ENCODE measurements at places on chromosomes 12 and 14. TPM values are rescaled to one million over a fixed set of nuclear protein-coding genes. Genes with fewer than 3 reads are reported as not detected.

GRCh38 chr12:124380796-124381455, 86.0 kb downstream of the RFLNA start:
- H3K36me3 ChIP-seq = peaks cover 28% of the 10 kb centered on the region
- H3K27ac ChIP-seq = peak overlapping the region; percentile 69
- no peaks in the 10 kb centered on the region for H3K4me1 ChIP-seq
- no peaks in the 10 kb centered on the region for H3K27me3 ChIP-seq
- no peak for DNase-seq

- no peak for DNase-seq
- H3K4me1 ChIP-seq = peaks cover 17% of the 10 kb centered on the region
- H3K27ac ChIP-seq = no peak overlapping the region
- no peaks in the 10 kb centered on the region for H3K36me3 ChIP-seq
- no peak overlapping the region for H3K4me3 ChIP-seq
Measured at GRCh38 chr14:49497725-49498348, 88.3 kb downstream of the RPS29 start.

DNA sequence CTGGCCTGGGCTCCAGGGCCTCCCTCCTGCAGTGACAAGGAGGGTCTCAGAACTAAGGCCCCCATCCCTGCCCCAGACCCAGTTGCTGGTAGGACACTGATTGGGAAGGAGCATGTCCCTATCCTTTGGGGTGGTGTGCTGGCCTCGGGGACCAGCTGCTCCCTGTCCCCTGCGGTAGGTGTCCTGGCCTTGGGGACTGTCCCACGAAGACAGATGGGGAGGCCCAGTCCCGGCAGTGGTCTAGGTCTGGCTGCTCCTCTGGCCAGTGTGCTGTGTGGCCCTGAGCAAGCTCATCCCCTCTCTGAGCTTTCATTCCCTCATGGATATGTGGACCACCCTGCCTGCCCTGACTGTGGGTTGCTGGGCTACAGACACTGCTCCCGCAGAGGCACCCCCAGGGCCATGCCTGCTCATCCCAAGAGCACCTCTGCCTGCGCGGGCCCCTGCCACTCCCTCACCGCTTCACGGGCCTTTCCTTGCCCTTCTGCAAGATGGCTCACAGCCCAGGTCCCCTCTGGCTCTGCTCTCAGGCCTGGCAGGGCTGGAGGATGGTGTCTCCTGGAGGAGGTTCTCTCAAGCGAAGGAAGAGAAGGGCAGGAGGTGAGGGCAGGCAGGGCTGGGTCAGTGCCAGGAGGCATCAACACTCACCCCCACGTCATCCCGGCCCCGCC, 12.5 kb downstream of the AHNAK2 start:
- peaks cover 2% of the 10 kb centered on the region for H3K27me3 ChIP-seq
- no peak overlapping the region for H3K27ac ChIP-seq
- DNase-seq = no peak
- H3K4me1 ChIP-seq = peaks cover 6% of the 10 kb centered on the region
- no peak overlapping the region for H3K4me3 ChIP-seq

- peaks cover 16% of the 10 kb centered on the region for H3K4me1 ChIP-seq
- DNase-seq = no peak
- H3K4me3 ChIP-seq = no peak overlapping the region
- no peak overlapping the region for H3K27ac ChIP-seq
Measured at GRCh38 chr12:2384533-2385351, 332.0 kb downstream of the CACNA1C start.

DNA sequence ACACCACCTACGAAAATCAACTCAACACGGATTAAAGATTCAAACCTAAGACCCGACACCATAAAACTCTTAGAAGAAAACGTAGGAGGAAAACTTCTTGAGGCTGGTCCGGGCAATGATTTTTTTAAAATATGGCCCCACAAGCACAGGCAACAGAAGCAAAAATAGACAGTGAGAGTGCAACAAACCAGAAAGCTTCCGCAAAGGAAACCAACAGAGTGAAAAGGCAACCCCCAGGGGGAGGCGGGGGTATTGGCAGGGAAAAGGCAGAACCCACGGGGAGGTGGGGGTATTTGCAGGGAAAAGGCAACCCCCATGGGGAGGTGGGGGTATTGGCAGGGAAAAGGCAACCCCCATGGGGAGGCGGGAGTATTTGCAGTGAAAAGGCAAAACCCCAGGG, 20.5 kb upstream of the FBRSL1 start:
- no peak for DNase-seq
- H3K36me3 ChIP-seq = no peaks in the 10 kb centered on the region
- no peak overlapping the region for H3K4me3 ChIP-seq
- H3K4me1 ChIP-seq = peaks cover 4% of the 10 kb centered on the region
- H3K27ac ChIP-seq = no peak overlapping the region

MEG3 gene
- total RNA-seq = 534 TPM

- H3K36me3 ChIP-seq = no peaks in the 10 kb centered on the region
- DNase-seq = no peak
- no peaks in the 10 kb centered on the region for H3K27me3 ChIP-seq
- H3K4me1 ChIP-seq = peaks cover 13% of the 10 kb centered on the region
- no peak overlapping the region for H3K4me3 ChIP-seq
Measured at GRCh38 chr12:123071099-123071800, 79.6 kb downstream of the PITPNM2 start.

GRCh38 chr14:65927931-65928356, 515.4 kb downstream of the FUT8 start:
- H3K4me3 ChIP-seq = no peak overlapping the region
- peak; percentile 24 for DNase-seq
- no peaks in the 10 kb centered on the region for H3K27me3 ChIP-seq
- 0 out of 2 replicates have a peak overlapping the region, but pooled peaks have one; percentile 77 for H3K27ac ChIP-seq
- no peaks in the 10 kb centered on the region for H3K36me3 ChIP-seq

- H3K27me3 ChIP-seq = no peaks in the 10 kb centered on the region
- no peak overlapping the region for H3K4me3 ChIP-seq
- no peak for DNase-seq
- H3K36me3 ChIP-seq = peaks cover 7% of the 10 kb centered on the region
Measured at GRCh38 chr14:27006570-27006969, 408.7 kb upstream of the NOVA1 start.

DNA sequence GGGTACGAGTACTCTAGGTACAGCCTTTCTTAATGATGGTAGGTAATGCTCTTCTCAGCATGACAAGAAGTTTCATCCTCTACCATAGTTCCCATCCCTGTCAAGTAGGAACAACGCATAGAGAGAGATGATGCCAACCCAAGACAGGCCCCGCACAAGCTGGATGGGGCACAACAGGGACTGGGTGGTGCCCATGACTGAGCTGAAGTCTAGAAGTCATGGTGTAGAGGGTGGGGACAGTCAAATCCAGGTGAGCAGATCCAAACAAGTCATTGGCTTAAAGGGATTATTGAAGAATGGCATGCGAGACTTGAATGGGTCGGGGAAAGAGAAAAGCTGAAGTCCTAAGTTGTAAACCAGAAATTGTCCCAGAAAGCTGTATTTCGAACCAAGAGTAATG, 84.2 kb upstream of the MDM1 start:
- DNase-seq = no peak
- H3K36me3 ChIP-seq = no peaks in the 10 kb centered on the region
- peaks cover 6% of the 10 kb centered on the region for H3K4me1 ChIP-seq
- H3K4me3 ChIP-seq = no peak overlapping the region

- no peak overlapping the region for H3K27ac ChIP-seq
- peaks cover 27% of the 10 kb centered on the region for H3K4me1 ChIP-seq
- H3K27me3 ChIP-seq = peaks cover 34% of the 10 kb centered on the region
- DNase-seq = peak; percentile 37
- H3K36me3 ChIP-seq = peaks cover 28% of the 10 kb centered on the region
Measured at GRCh38 chr12:30806989-30807694, 52.4 kb upstream of the CAPRIN2 start.

DNA sequence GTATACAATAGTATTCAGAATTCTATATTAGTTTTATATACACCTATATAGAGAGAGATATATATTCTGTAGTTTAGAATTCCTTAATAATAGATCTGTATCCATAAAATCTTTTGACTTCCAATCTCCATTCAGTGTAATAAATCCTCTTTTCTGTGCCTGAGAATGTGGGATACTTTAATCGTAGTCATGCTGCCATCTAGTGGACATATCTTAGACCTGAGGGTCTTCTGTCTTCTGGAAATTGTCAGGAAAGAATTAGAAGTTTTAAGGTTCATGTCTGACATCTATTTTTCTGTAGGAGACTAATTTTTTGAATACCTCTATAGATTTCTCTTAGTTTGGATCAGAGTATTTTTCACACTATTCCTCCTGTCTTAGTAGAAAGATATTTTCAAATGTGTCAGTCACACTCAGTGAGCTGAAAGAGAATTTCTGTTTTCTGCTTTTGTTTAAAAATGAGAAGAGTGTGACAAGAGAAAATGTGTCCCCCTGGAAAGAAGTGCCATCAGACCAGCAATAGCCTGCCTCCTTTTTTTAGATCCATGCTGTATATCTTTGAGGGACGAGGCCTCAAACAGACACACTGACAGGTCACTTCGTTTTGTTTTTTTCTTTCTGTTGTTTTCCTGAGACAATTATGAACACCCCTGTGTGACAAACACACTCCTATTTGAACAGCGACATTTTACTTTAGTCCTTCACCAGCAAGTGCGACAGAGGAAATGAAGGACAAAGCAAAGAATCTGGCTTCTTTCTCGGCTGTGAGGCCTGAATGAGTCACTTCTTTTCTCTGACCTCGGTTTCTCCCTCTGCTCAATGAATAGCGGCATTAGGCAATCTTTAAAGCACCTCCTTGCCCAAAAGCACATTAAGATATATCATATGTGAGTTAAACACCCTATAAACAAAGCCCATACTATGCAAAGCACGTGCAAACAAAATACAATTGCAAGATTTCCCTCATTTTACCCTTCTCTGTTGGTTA, 96.3 kb downstream of the GALC start:
- H3K27ac ChIP-seq = no peak overlapping the region
- DNase-seq = no peak
- H3K27me3 ChIP-seq = no peaks in the 10 kb centered on the region
- no peak overlapping the region for H3K4me3 ChIP-seq
- no peaks in the 10 kb centered on the region for H3K4me1 ChIP-seq
- no peaks in the 10 kb centered on the region for H3K36me3 ChIP-seq

DNA sequence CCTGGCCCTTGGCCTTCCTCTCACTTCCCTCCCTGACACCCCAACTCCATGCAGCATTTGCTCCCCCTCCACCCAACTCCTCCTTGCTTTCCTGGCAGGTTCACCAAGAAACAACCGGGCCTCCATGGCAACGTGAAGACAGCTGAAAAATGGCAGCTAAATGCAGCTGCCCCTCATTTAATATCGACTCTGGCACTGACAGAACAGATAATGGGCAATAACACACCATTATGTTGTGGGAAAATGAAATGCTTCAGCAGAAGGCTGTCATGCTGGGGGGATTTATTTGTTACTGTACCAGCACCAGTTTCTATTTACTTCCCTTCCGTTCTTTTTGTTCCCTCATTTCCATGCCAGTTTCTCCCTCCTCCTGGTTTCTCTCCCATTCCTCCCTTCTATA, 440.8 kb downstream of the NRXN3 start:
- H3K4me1 ChIP-seq = peaks cover 7% of the 10 kb centered on the region
- no peak overlapping the region for H3K4me3 ChIP-seq
- H3K27ac ChIP-seq = no peak overlapping the region

DNA sequence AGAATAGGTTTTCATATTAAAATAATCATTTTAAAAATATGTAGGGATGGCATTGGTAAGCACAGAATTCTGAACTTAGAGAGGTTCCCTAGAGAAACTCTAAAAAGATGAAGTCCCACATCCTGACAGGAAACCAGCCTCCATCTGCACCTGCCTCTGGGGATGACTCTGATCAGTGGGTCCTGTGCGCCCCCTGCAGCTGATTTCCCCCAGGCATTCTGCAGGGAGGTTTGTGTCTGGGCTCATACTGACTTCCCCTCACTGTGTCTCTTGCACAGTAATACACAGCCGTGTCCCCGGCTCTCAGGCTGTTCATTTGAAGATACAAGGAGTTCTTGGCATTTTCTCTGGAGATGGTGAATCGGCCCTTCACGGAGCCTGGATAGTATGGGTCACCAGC, 602.9 kb downstream of the TMEM121 start:
- H3K4me1 ChIP-seq = no peaks in the 10 kb centered on the region
- no peak for DNase-seq
- H3K27me3 ChIP-seq = peaks cover 13% of the 10 kb centered on the region
- H3K4me3 ChIP-seq = no peak overlapping the region
- H3K36me3 ChIP-seq = peaks cover 82% of the 10 kb centered on the region

- no peak overlapping the region for H3K27ac ChIP-seq
- no peak overlapping the region for H3K4me3 ChIP-seq
- DNase-seq = no peak
- peaks cover 9% of the 10 kb centered on the region for H3K27me3 ChIP-seq
Measured at GRCh38 chr12:70513426-70513825, 123.8 kb downstream of the PTPRB start.

DNA sequence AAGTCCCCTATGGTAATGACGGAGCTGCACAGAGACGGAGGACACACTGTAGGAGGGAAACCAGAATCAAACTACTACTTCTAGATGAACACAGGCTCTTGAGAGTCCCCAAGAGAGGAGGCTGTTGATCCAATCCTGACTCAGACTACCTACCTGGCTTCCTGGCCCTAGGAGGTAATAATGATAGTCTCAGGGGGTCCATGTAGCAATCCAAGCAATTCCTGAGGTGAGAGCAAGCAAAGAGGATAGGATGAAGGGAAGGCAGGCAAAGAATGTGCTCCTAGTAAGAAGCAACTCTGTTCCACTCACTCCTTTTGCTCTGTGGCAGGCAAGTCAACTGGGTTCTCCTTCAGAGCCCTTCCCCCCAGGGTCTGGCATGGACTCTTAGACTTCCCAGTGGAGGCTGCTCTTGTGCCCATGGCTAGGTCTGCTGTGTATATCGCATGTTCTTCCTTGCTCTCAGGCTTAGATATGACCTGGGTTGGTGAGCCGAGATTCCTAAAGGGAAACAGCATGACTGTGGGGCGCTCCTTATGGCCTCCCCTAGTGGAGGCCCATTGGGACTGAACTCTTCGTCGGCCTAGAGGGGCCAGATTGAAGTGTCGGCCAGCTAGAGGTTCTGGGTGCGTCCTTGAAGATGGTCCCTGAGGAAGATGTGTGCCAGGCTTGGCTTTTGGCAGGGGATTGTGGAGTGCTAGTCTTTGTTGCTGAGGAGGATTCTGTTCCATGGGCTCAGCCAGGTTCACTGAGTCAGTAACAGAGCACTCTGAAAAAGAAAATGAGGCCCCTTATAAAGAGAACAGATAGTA, 2.1 kb downstream of the TINF2 start:
- H3K4me1 ChIP-seq = peaks cover 13% of the 10 kb centered on the region
- no peak for DNase-seq
- peaks cover 10% of the 10 kb centered on the region for H3K27me3 ChIP-seq
- H3K4me3 ChIP-seq = peak overlapping the region; percentile 93
- H3K27ac ChIP-seq = no peak overlapping the region

- no peaks in the 10 kb centered on the region for H3K27me3 ChIP-seq
- DNase-seq = no peak
- H3K4me3 ChIP-seq = no peak overlapping the region
- H3K27ac ChIP-seq = no peak overlapping the region
Measured at GRCh38 chr14:24542346-24542936, 33.6 kb downstream of the CTSG start.

PIANP gene
- total RNA-seq = 8.2 TPM

Data from WTC11 (cell line).